HuH-7.5 (cell line): ENCODE measurements at places on chromosomes 1 and 21.
A peak's percentile ranks its signal among the peaks of the same experiment; 100 is the strongest.

GRCh38 chr1:119391749-119392148, 23.2 kb downstream of the HAO2 start:
- no peak for DNase-seq

DNA sequence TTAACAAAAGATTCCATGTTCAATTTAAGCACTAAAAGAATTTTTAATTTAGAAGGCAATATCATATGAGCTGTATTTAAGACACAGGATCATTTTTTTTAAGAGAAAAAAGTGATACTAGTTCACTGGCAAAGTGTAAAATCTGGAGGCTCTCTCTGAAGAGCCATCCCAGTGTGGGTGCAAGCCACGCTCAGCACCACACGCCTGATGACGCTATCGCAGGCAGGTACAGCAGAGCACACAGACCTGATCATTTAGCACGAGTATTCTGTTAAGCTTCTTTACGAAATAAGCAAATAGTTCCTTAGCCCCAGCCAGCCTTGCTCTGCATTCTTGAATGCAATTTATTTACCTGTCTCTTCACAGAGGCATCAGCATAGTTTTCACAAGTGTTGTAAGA, 198.6 kb downstream of the SIPA1L2 start:
- no peak for DNase-seq

DNA sequence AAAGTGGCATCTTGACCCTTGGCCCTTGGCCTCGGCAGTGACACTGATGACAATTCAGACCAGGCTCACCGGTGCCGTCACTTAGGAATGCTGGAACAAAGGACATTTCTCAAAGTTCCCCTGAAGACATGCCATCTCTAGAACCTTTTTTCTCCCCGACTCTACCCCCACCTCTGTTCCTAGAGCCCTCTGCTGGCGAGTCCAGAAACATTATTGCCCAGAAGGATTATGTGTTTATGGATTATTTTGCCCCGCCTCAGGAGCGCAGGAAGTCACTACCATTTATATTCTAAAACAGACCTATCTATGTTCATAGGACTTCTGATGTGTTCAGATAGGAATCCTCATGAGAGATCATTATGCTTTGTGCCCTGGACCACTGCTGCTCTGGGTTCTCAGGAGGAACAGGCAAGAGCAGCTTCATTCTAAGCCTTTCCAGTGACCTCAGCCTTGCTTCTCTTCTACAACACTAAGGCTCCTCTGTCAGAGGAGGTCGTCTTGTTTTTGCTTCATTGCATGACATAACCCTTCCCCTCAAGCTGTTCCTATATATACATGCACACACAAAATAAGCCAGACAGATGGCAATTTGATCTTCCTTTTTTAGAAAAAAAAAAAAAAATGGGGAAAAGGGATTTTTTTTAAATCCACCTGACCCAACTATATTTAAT, 12.4 kb upstream of the SHISA4 start:
- DNase-seq = no peak

DNA sequence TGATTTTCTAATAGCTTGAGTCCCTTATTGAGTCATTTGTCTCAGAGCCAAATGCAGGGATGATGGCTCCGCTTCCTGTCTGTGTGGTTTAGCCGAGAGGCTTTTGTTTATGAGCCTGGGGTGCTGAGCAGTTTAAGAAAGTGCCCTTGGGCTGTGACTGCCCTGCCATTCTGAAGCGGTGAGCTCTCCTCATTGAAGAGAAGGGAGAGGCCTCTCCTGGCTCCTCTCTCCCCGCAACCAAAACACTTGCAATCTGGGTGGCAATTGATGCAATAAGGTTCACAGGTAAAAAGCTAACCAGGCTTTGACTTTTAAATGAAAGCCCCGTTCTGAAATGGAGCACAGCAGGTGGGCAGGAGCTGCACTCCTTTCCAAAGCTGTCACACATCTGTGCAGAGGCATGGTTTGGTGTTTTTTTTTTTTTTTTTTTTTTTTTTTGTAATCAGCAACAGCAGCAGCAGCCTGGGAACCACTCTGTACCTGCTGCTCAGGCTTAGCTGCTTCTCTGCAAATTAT, 403.7 kb downstream of the SIPA1L2 start:
- no peak for DNase-seq

- DNase-seq = peak; percentile 97
These were observed at the start of gene RRAGC for GRCh38 chr1:38859561-38860453. TSS of gene RRAGC (minus strand) at chr1:38859772. CDS start at chr1:38859646, 126 bp downstream.

GRCh38 chr1:167043752-167044488, 46.3 kb downstream of the GPA33 start:
- peak; percentile 42 for DNase-seq

DNA sequence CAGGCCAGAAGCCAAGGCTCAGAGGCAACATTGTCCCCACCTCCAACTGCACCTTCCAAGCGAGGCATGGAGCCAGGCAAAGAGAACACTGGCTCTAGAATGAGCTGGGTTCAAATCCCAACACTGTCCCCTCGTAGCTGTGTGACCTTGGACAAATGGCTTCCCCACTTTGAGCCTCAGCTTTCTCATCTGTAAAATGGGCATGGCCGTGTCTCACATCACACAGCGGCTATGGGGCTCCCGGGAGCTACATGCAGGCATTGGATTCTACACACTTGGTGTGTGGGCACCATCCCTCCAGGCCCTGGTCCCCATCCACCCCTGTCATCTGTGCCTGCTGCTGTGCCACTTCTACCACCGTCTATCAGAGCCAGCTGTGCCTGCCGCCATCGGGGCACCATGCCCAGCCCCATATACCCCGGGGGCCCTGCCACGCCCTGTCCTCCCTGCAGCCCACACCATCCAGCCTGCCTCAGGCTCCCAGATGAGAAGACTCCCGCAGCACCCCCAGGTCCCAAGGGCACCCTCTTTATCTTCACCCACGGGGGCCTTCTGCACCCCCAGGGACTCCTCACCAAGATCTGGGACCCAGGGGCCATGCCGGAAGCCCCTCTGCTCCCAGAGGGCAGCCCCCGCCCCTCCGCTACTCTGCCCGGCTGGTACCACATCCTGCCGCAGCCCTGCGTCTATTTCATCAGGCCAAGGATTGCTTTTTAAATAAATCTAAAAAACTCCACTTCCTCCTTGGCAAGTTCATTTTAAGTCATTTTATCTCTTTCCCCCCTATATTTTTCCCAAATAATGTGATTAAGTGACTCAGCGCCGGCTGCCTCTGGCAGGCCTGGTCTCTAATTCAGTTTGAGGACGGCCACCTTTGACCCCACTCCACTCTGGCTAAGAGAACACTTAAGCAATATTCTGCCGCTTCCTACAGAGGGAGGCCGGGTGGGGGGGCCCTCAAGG, 107.8 kb upstream of the TARDBP start:
- no peak for DNase-seq

DNA sequence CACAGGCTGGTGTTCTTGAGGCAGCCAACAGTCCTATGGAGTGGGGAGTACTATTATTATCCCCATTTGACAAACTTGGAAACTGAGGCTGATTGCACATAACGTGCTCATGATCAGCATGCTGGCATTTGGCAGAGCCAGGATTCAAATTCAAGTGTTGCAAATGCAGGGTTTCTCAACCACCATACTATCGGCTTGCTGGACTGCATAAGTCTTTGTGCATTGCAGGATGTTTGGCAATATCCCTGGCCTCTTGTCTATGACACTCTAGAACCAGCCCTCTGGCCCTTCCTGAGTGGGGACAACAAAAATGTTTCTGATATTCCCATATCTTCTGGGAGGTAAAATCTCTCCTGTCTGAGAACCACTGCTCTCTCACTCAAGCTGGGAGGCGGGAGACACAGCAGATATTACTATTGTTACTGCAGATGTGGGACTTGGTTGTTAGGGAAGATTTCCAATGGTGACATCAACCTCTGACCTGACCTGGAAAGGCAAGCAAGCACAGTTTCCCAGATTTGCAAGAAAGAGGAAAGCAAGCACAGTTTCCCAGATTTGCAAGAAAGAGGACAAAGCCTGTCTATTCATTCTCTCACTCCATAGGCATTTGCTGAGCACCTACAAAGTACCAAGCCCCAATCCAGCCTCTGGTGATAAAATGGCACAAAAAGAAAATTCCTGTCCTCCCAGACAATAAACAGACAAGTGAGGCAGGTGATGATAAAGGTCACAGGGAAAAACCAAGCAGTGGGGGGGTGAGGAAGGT, 1.0 kb upstream of the AADACL3 start:
- no peak for DNase-seq

- peak; percentile 41 for DNase-seq
These were observed 27.4 kb downstream of the C1orf116 start for GRCh38 chr1:207004931-207005830.

DNA sequence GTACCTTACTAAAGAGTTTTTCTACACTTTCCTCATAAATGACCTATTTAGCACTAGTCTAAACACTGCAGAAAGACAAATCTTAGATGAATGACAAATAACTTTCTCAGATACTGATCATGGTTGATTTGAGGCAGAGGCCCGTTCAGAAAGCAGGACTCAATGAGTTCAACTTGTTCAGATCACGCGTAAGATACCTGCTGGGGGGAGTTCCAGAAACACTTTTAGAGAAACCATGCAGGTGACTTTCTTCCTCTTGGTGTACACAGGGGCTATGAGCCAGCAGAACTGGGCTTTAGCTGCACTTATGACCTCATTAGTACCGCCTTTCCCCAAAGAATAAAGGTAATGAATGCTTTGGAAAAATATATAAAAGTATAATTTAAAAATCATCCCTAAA, 38.8 kb upstream of the TTC39A start:
- no peak for DNase-seq

DNA sequence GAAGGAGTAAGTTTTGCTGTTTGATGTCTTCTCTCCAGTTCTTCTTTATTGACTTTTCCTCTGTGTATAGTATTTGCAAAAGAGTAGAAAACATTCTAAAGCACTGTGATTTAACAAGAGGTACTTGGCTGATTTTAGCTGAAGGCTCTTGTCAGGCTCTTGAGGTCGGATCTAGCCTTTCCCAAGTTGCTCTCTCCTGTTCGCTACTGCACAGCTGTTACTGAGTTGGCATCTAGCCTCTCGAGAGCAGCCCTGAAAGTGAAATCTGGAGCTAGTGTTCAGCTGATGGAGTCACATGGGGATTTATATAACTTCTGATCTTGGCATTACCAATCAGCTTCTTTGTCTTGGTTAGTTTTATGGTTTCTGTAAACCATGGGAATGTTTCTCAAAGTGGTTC, 193.1 kb downstream of the RYR2 start:
- no peak for DNase-seq

GRCh38 chr1:228309326-228310067, 97.1 kb downstream of the TRIM11 start:
- no peak for DNase-seq

DNA sequence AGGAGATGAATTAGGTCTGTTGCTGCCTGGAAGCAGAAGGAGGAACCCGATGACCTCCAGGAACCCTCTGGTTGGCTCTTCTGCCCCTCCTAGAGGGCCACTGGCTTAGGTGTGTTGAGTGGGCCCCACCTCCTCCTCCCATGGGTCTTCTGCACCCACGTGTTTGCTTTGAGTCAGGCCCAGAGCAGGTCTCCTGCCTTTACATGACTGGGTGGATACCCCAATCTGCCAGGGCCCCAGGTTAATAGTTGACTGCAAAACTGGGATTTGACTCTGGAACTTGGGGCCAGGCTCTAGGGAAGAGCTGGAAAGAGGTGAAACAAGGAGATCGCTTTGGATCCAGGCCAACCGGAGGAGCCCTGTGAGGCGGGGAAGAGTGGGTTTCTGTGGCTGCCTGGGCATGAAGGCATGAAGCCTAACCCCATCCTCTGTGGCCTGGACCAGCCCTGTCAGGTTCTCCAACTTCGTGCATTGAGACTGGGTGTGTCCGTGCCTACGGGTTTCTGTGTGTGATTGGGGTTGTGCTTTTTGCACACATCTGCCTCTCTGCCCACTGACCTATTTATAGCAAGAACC, 7.8 kb upstream of the LAD1 start:
- no peak for DNase-seq

GRCh38 chr1:58664881-58665280, 35.0 kb downstream of the MYSM1 start:
- DNase-seq = no peak

GRCh38 chr1:157292302-157292701, 154.1 kb upstream of the ETV3 start:
- DNase-seq = no peak

GRCh38 chr1:26411624-26412074, 1.0 kb downstream of the LIN28A start:
- DNase-seq = no peak

- no peak for DNase-seq
These were observed 49.1 kb upstream of the SERBP1 start for GRCh38 chr1:67479146-67479891.

DNA sequence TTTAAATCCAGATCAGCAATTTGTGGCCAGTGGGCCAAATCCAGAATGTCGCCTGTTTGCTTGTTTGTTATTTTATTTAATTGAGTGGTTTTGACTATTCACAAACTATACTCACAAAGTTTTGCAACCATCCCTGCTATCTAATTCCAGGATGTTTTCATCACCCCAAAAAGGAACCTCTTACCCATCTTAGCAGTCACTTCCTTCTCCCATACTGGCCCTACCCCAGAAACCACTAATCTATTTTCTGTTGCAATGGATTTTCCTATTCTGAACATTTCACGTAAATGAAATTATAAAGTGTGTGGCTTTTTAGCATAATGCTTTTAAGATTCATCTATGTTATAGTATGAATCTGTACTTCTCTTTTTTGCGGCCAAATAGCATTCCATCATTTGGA, 41.3 kb downstream of the WDTC1 start:
- no peak for DNase-seq

GRCh38 chr1:71093938-71094337, 13.1 kb upstream of the ZRANB2 start:
- DNase-seq = no peak

GRCh38 chr1:174225499-174226204, 66.3 kb downstream of the RABGAP1L start:
- DNase-seq = no peak

DNA sequence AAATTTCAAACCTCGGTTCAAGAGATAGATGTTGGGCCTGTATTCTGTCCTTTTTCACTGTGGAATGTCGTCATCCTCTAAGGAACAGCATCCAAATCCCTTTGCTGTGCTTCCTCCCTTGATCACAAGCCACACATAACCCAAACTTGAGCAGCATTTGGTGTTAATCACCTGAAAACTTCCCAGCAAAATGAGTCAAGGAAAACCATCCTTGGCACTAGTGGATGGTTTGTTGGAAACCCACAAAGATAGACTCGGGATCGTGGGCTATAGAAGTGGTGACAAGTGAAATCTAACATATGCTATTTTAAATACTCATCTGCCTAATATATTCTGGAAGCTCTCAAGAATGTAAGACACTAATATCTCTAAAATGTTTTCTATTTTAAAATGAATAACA, 459.1 kb downstream of the SETD4 start:
- no peak for DNase-seq

- no peak for DNase-seq
These were observed 379 bp downstream of the RER1 start for GRCh38 chr1:2391931-2392509.

DNA sequence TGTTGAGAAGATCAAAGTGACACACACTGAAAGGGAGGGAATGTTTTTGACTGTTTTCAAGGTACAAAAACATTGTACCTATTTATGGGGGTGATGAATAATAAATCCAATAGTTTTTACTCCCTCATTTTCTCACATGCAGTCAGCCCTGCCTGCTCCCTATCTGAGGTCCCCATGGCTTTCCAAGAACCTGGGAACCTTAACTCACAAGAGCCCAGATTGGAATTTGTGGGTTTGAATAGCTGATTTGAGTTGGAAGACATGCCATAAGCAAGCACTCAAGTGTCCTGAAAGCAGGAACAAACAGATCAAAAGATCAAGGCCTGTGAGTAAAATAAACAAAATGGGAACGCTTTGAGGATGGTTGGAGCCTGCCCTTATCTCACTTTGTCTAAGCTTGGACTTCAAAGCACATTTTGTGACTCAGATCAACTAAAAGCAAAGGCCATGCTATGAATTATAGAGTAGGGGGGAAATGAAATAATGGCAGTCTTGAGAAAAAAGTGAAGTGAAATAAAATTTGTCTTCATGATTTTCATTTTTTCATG, 136.6 kb downstream of the LYPLAL1 start:
- no peak for DNase-seq
